ENCODE measurements at places on chromosomes 6 and 20. TPM values are rescaled to one million over a fixed set of nuclear protein-coding genes. Genes with fewer than 3 reads are reported as not detected.

KIAA0408 gene
- total RNA-seq, result 0.64 TPM

DNA sequence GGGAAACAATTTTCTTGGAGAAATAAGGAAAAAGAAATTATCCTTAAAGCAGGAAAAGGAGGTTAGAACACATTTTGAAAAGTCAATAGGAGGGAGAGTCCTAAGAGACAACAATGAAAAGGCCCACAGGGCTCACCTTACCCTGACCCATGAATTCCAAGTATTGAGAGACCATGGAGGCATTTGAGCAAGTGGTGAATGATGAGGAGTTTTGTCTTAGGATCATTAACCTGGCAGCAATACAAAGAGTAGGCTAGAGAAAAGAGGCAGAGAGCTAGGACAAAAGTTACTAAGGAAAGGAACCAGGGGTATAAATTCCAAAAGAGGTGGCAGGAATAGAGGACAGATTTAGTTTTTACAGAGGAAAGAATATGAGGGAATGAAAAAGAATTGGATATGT is 44.7 kb downstream of the PACRG start:
- DNase-seq, result no peak

GRCh38 chr20:39946931-39947330 is 742.1 kb downstream of the MAFB start:
- DNase-seq, result no peak

DNA sequence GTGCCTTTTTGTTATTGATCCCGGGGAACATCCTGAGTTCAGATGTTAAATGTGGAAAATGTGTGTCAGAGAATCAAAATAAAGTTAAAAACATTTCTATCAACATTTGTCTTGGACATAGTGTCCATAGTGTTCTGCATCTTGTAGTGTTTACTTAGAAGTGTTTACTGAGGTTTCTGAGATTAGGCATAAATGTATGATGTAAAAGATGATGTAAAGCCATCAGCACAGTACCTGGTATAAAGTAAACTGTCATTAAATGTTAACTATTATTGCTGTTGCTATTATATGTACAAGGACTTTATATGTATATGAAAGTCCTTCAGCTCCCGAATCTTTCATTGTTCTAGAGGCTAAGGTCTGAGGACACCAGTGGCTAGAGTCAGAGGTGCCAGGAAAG is 28.2 kb upstream of the VEGFA start:
- DNase-seq, result no peak

GRCh38 chr20:4592316-4593148 is 129.2 kb upstream of the PRND start:
- peak; percentile 88 for DNase-seq

GRCh38 chr20:41526327-41526726 is 91.8 kb downstream of the CHD6 start:
- DNase-seq, result no peak

- no peak for DNase-seq
Measured at GRCh38 chr6:137655291-137655690, 161.1 kb upstream of the OLIG3 start.

GRCh38 chr6:209432-210103 is 82.7 kb upstream of the DUSP22 start:
- DNase-seq, result no peak
